ENCODE measurements at places on chromosomes 4 and X.
A peak's percentile ranks its signal among the peaks of the same experiment; 100 is the strongest.

- DNase-seq, result no peak
Observed at GRCh38 chrX:145729635-145730034, 88.0 kb upstream of the SLITRK2 start.

DNA sequence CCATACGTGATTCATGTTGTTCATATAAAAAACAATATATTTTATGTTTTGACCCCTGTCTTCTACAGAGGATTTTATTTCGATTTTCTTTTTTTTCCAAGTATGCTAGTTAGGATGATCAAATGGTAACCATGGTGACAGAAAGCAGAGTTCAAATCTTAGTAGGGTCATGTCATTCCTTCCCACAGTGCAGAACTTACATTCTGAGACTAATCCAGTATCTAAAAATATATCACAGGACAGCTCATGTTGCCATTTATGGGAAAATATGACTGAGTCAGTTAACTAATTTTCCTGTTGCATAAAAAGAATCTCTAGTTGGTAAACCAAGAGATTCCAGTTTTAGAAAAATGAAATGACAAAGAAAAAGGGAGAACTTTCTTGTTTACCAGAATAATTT lies 209.5 kb downstream of the PARM1 start:
- no peak for DNase-seq

DNA sequence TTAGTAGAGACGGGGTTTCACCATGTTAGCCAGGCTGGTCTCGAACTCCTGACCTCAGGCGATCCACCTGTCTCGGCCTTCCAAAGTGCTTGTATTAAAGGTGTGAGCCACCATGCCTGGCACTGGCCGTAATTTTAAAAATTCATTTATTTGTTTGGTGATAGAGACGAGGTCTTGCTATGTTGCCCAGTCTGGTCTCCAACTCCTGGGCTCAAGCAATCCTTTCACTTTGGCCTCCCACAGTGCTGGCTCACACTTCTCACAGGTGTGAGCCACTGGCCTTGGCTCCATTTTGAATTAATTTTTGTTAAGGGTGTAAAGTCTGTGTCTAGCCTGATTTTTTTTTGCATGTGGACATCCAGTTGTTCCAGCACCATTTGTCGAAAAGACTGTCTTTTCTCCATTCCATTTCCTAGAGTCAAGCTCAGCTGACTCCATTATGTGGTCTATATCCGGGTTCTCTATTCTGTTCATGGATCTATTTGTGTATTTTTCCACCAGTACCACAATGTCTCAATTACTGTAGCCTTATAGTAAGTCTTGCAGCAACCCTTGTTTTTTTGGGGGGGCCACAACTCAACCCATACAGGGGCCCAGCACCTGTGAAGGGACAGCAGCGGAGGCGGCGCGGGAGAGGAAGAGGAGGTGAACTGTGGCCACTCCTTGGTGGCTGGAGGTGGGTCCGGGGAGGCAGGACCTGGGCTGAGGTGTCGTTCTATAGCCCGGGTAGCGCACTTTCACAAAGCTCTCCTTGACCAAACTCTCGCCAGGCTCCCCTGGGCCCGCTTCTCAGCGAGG lies 1.5 kb upstream of the NSD2 start:
- DNase-seq, result no peak

GRCh38 chrX:134541906-134542305 lies 81.9 kb downstream of the HPRT1 start:
- DNase-seq, result no peak

- DNase-seq, result no peak
Observed at GRCh38 chr4:60800701-60801100, 399.4 kb upstream of the ADGRL3 start.

DNA sequence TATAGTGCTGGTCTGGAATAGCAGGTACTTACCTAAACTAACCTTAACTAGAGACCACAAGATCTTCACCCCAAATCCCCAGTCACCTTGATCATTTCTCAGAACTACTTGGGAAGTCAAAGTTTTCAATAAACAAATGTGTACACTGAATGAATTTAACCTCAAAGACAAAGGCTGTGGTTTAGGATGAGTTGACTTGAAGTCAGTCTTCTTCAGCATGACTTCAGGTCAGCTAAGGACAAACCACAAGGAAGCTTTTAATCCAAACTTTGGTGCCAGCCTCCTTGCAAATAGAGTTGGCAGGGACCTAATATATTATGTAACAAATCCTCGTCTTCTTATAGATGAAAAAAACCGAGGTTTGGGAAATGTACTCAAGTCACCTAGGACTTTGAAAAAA lies 21.2 kb upstream of the VCX2 start:
- no peak for DNase-seq

DNA sequence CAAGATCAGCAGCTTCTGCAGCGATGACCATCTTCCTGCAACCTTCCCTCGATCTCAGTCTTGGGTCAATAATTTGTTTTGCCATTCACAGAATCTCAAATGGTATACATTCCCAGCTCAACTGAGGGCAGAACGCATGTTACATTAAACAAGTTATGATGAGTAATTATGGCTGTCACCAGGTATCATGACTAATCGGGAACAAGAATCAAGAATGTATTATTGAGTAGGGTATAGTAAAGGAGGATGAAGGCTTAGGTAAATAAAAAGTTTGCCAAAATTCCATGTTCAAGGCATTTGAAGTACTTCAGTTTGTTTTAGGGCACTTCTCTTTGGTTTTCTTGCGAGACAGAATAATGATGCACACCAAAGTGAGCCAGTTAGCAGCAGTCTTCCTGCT lies 194.1 kb downstream of the SH2D1A start:
- no peak for DNase-seq

GRCh38 chr4:79317711-79318110 lies 8.2 kb downstream of the NAA11 start:
- no peak for DNase-seq

DNA sequence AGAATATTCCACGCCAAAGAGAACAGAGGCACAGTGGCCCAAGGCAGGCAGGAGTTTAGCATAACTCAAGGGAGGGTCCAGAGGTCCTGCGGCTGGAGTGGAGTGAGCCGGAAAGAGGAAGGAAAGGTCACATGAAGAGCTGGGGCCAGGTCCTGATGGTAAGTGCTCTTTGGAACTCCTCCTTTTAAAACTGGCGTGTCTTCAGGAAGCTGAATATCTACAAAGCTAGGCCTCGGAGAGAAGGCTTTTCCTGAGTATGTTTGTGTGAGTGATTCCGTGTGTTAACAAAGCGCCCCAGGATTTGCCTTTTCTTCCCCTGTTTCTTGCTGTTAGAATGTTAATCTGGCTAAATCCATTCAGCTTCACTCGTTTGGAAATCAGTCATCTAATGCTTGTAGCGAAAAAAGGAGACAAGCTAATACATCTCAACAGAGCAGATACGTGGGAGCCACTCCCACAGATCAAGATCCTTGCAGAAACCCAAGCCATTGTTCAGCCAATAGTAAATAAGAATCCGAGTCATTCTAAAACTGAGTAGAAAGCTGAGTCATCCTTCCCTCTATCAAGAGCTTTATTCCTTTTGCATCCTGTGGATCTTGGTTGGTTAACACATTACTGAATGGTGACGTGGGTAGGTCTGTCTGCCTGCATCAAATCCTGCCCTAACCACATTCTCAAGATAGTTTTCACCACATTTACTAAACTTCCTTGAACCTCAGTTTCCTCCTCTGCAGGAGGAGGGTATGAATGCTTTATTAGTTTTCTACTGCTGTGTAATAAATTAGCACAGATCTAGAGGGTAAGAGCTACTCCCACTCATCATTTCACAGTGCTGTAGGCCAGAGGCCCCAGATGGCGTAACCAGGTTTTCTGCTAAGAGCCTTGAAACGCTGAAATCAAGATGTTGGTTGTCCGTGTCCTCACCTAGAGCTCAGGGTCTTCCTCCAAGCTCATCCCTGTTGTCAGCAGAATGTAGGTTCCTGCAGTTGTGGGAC lies 43.2 kb upstream of the RBM47 start:
- peak; percentile 90 for DNase-seq

DNA sequence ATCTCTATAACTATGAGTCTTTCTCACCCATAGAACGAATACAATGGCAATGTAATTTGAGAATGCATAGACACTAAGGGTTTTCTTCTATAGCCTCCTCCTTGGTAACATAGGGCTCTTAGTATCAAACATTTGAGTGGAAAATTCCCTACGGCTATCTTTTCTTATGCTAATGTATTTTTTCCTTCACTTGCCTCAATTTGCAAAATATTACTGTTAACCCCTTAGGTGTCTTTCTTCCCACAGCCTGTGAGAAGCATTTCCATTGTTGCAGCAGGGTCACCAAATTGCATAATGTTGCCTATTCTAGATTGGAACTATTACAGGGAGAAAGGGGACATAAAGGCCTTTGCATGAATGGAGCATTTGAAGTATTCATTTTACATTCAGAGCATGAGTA lies 140.5 kb upstream of the RAPGEF2 start:
- DNase-seq, result no peak

- DNase-seq, result no peak
Observed at GRCh38 chrX:119654112-119654531, 38.8 kb downstream of the SEPTIN6 start.

DNA sequence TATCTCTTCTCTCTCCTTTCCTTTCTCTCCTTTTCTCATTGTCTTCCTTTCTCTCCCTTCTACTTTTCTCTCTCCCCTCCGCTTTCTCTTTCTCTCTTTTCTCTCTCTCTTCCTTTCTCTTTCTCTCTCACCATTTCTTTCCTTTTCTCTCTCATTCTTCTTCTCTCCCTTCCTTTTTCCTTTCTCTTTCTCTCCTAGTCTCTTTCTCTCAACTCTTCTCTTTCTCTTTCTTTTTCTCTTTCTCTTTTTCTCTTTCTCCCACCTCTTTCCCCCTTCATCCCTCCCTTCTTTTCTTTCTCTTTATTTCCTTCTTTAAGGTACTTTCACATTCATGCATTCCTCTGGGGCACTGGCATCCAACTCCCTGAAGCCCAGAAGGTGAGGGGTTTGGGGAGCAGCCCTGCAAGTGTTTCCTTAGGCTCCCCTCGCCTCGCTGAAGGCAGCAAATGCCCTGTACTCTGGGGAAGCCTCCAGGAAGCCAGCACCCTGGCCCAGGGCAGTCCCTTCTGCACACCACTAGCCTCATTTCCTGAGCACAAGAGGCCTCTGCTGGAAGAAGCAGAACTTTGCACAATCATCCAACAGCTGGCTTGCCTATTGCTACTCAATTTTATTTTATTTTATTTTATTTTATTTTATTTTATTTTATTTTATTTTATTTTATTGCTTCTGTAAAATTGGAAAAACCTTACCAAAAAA lies 124.2 kb downstream of the NFKB1 start:
- peak; percentile 75 for DNase-seq

GRCh38 chr4:11741190-11741652 lies 312.5 kb upstream of the HS3ST1 start:
- DNase-seq, result no peak

DNA sequence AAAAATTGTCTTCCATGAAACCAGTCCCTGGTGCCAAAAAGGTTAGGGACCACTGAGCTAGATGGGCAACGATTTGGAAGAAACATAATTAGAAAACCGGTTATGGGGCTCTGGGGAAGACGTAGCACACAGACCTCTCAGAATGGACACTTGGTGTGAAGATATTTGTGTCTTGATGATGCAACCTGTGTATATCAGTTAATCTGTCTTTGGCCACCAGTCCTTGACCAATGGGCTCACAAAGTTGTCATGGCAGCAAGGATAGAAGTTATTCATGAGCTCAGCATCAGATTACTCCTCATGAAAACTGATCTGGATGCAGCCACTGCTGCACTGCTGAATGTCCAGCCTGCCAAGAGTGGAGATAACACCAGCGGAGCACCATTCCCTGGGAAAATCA lies 13.6 kb downstream of the MTNR1A start:
- DNase-seq, result no peak

- peak; percentile 58 for DNase-seq
Observed at GRCh38 chrX:52933976-52934703, 24.2 kb downstream of the FAM156A start.

- DNase-seq, result no peak
Observed at GRCh38 chrX:148871422-148872160, 371.2 kb downstream of the AFF2 start.

DNA sequence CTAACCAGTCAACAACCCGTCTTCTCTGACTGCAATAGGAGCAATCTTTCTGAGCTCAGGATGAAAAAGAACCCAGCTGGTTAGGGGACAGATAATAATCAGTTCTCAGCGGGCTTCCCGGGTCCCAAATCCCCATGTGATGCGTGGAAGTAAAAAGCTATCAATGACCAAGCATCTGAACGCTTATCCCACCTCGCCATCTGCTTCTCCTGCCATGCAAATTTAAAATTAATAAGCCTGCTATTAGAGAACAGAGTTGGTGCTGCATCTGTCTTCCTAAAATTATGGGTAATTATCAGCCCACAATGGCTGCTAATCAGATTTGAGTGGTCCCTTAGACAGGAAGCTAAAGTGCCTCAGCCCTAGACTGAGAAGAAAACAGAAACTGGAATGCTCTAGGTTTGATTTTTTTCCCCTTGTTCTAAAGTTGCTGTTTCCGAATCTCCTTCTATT lies 37.5 kb downstream of the AFAP1 start:
- no peak for DNase-seq

DNA sequence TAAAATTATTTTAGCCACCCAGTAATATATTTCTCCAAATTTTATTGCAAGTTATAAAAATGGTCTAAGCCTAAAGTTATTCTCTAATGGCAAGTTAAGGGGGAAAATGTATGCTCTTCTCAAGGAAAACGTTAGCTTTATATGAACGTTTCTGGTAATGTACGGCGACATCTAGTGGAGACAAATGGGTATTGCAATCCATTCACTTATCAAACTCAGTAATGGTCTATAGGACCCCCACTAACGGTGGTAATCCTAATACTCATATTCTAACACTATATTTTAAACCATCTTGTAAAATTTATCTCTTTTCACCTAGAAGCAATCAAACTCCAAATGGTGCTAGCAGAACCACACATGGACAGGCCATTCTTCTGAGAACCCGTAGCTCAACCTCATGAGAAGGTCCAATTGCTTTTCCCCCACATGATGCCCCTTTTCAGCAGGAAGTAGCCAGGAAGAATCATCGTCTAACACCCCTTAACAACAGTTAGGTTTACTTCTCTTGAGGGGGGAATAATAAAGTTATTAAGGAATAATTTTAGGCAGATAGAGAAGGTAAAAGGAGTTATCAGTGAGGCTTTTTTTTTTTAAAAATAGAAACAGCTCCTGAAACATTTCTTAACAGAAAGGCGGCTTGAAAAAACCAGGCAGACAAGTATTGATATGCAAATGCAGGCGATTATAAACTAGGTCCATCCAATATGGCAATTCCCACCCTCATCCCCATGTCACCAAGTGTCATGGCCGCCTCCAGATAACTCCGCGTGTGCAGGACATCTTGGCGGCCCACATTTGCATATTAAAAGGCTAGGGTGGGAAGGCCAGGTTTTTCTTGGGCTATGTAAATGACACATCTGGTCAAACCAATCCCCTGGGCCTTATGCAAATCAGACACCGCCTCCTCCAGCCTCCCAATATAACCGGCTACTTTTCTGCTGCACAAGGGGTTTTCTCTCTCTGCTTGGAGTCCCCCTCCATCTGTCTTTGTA lies 35.0 kb downstream of the NUDT11 start:
- DNase-seq, result peak; percentile 0
